ENCODE measurements at places on chromosomes 2 and 18.

- DNase-seq, result no peak
Observed at GRCh38 chr2:209547726-209548125, 123.9 kb downstream of the MAP2 start.

GRCh38 chr2:205358351-205358815 is 323.9 kb upstream of the NRP2 start:
- DNase-seq, result no peak

DNA sequence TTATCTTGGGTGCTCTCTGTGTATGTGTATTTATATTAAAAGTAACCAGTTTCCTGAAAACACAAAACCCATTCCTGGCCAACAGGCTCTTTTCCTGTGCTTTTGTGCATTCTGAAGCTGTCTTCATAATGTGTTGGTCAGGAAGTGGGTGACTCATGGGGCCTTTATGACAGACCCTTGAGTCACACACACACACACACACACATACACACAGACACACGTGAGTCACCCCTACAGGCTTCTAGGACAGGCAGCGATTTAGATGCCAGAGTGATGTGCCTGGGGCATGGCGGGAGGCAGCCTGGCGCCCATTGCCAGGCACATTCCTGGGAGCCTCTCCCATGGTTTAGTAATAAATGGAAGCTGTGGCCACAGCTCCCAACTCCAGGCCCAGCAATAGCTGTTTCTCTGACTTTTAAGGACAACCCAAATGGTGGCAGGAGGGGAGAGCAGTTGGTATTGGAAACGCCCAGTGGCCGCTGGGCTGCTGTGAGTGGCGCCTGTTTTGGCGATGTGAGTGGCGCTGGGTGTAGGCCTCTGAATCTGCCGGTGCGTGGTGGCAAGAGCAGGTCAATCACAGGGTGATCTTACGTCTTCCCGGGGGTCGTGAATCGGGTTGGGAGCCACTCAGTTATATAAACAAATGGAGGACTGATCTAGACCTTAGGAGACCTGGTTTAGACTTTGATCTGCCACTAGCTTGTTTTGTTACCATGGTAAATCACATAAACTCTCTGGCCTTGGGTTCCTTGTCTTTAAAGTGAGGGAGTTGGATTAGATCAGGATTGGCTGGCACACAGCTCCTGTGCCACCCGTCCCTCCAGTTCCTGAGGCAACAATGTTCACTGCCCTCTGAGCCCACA is 150.7 kb upstream of the DLX2 start:
- DNase-seq, result peak; percentile 28

DNA sequence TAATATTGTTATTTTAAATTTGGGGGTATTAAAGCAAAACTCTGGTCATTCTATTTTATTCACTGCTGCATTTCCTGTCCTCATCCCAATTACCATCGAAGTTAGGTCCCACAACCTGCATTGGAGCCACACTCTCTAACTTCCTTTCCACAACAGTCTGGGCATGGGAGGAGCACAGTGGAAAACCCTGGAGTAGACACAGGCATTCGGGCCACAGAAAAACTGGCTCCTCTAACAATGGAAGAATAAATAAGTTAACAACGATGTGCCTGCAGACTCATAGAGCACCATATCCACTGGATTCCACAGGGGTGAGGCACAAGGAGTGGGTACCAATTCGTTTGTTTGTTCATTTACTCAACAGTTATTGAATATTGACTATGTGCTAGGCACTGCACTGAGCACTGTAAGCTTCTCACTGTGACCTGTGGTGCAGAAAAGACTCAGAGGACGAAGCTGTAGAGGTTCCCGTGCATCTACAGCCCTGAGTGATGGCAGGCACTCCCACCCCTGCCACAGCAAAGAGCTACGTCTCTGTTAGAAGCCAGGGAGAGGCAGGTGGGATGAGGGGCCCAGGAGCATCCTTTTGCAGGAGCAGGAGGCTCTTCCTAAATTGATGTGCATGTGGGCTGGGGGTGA is 154.2 kb upstream of the PGAP1 start:
- no peak for DNase-seq

DNA sequence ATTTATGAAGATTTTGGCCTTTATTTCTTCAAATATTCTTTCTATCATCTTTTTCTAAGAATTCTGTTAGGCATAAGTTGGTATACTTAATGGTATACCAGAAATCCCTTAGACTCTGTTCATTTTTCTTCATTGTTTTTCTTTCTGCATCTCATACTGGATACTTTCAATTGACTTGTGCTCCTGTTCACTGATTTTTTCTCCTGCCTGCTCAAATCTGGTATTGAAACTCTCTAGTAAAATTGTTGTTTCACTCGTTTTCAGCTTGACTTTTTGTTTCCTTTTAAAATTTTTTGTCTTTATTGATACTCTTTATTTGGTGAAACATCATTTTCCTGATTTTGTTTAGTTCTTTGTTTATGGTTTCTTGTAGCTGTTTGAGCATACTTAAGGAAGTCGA is 243.2 kb downstream of the TRIB2 start:
- DNase-seq, result no peak

DNA sequence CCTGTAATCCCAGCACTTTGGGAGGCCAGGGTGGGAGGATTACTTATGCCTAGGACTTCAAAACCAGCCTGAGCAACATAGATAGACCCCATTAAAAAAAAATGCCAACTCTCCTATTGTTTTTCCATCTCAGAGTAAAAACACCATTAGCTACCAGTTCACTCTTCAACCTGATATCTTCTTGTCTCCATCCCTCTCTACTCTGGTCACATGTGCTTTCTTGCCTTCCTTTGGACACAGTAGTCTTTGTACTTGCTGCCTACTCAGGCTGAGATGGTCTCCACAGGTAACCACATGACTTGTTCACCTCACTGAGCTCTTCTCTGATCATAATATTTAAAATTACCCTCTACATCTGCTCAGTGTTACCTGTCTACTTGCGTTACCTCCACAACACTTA is 5.0 kb downstream of the MALT1 start:
- no peak for DNase-seq

Measured in activated CD4-positive, alpha-beta T cell treated with anti-CD3 and anti-CD28 coated beads, Interleukin-2, amount 50 U/mL, for 4 hours (primary cell).